ENCODE measurements at places on chromosomes 4 and X. TPM values are rescaled to one million over a fixed set of nuclear protein-coding genes. Genes with fewer than 3 reads are reported as not detected.

- H3K36me3 ChIP-seq, result no peaks in the 10 kb centered on the region
- H3K4me3 ChIP-seq, result no peak overlapping the region
- no peaks in the 10 kb centered on the region for H3K4me1 ChIP-seq
- H3K27ac ChIP-seq, result no peak overlapping the region
- peak; percentile 78 for DNase-seq
Observed at GRCh38 chr4:161919442-161920220, 244.2 kb downstream of the FSTL5 start.

DNA sequence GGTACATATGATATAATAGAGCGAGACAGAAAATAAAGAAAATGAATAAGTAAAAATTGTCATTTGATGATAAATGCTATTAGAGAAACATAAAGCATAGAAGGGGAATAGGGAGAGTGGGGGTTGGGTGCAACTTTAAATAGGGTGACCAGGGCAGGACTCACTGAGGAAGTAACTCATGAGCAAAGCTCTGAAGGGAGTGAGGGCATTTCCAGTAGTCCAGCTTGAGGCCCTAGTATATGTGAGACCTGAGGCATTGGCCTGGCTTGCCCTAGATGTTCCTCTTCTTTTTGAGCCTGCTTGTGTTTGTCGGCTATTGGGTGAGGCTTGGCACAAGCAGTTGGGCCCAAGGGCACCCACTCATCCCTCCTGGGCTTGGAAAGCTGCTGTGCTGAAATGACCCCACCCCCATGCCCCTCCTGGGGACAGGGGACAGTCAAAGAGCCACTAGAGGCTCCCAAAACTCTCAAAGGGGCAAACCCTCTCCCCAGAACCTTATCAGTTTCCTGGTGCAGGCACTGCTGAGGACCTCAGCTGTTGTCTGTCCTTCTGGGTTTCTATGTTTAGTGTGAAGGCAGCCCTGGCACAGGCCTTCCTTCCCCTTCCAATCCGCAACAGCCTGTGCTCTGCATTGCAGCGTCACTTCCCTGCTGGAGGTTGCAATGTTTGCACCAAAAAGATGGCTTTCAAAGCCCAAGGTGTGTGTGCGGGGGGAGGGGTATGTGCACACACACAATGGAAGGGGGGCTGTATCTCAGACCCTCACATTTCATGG, 40.1 kb downstream of the APLN start:
- peaks cover 21% of the 10 kb centered on the region for H3K4me1 ChIP-seq
- peaks cover 14% of the 10 kb centered on the region for H3K27me3 ChIP-seq
- peak overlapping the region; percentile 20 for H3K27ac ChIP-seq
- no peaks in the 10 kb centered on the region for H3K36me3 ChIP-seq

- H3K27ac ChIP-seq, result no peak overlapping the region
- no peak overlapping the region for H3K4me3 ChIP-seq
- H3K36me3 ChIP-seq, result no peaks in the 10 kb centered on the region
- DNase-seq, result peak; percentile 3
- H3K27me3 ChIP-seq, result no peaks in the 10 kb centered on the region
Observed at GRCh38 chr4:127997534-127998388, 32.6 kb downstream of the ABHD18 start.

- no peaks in the 10 kb centered on the region for H3K4me1 ChIP-seq
- H3K36me3 ChIP-seq, result no peaks in the 10 kb centered on the region
- no peaks in the 10 kb centered on the region for H3K27me3 ChIP-seq
Observed at GRCh38 chr4:164615964-164616363, 138.0 kb upstream of the SMIM31 start.

DNA sequence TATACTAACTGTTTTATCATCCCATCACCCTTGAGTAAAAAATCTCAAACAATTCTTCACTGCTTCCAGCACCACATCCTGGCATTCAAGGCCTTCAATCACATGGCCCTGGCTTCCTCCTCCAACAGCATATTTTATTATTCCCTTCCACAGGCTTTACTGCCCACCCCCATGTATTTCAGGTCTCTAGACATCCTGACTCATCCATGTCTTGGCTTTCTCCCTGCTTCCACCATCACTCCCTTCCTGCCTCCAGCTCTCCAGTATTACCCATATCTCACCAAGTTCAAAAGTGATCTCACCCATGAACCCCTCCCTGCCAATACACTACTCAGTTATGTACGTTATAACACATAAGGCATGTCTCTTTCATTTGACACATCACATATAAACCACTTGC, 34.7 kb upstream of the PLAC1 start:
- peaks cover 11% of the 10 kb centered on the region for H3K27me3 ChIP-seq
- peak overlapping the region; percentile 50 for H3K27ac ChIP-seq
- H3K4me3 ChIP-seq, result no peak overlapping the region
- H3K4me1 ChIP-seq, result peaks cover 9% of the 10 kb centered on the region

- peaks cover 30% of the 10 kb centered on the region for H3K36me3 ChIP-seq
- H3K27me3 ChIP-seq, result no peaks in the 10 kb centered on the region
- DNase-seq, result no peak
- no peak overlapping the region for H3K4me3 ChIP-seq
Observed at GRCh38 chr4:10069075-10069642, 47.4 kb downstream of the WDR1 start.

GRCh38 chrX:71997320-71997719, 86.7 kb downstream of the NHSL2 start:
- H3K4me3 ChIP-seq, result no peak overlapping the region
- H3K27me3 ChIP-seq, result peaks cover 39% of the 10 kb centered on the region
- peaks cover 15% of the 10 kb centered on the region for H3K4me1 ChIP-seq
- H3K36me3 ChIP-seq, result no peaks in the 10 kb centered on the region
- H3K27ac ChIP-seq, result peak overlapping the region; percentile 75

DNA sequence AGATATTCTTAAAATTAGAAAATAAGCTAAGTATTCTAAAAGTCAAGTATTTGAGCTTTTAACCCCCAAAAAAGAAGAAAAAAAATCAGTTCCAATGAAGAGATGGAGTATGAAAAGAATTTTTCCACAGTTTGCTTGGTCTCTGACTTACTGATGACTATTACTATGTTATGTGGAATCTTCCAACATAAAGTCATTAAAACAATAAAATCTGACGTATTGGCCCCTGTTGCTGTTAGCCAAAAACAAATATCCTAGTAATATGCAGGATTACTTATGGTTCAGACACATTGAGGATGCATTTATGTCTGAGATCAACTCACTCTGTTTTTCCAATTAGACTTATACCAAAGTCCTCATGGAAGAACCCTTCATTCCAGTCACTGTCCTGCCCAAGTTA, 517.2 kb upstream of the ADGRL3 start:
- peak; percentile 50 for DNase-seq
- H3K27ac ChIP-seq, result no peak overlapping the region
- no peak overlapping the region for H3K4me3 ChIP-seq
- H3K36me3 ChIP-seq, result no peaks in the 10 kb centered on the region

DNA sequence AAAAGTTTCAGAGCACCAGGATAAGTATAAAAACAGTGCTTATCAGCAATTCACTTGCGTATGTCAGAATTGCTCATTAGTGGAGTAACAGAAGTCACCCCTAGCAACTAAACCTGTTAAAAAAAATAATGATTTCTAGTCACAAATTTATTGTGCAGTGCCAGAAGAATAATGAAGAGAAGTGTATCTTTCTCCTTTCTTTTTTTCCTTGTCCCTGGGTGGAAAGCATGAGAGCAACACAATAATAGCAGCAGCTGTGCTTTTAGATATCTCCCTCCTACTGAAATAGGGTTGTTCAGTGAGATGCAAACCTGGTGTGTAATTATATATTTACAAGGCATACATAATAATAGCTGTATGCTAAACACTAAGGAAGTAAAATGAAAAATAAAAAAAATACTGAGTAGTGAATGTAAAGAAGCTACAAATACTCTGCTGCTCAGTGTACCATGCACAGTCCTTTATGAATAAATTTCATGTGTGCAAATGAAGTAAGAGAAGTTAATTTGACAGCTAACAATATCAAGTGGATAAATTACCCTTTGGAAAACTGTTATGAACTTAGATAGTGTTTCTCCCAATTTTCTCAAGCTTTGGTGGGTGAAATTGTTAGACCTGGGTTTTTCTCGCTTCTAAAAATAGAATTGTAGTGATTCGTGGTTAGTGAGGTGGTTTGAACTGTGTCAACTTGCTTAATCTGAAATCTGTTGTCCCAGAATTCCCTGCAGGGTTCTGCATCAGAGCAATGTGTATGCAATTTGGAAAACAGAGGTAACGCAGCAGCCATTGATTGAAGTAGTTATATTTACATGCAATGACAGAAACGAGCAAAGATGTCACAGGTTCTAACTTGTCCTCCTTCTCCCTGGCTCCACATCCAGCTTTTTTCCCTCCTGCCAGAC, 125.7 kb upstream of the NDST3 start:
- no peak overlapping the region for H3K4me3 ChIP-seq
- no peaks in the 10 kb centered on the region for H3K27me3 ChIP-seq
- DNase-seq, result no peak
- no peaks in the 10 kb centered on the region for H3K4me1 ChIP-seq
- H3K36me3 ChIP-seq, result no peaks in the 10 kb centered on the region
- H3K27ac ChIP-seq, result no peak overlapping the region

GRCh38 chr4:18247189-18247588, 225.6 kb upstream of the LCORL start:
- H3K36me3 ChIP-seq, result no peaks in the 10 kb centered on the region
- no peak overlapping the region for H3K4me3 ChIP-seq
- H3K4me1 ChIP-seq, result no peaks in the 10 kb centered on the region

- no peaks in the 10 kb centered on the region for H3K27me3 ChIP-seq
- no peak overlapping the region for H3K4me3 ChIP-seq
- no peaks in the 10 kb centered on the region for H3K4me1 ChIP-seq
- no peak overlapping the region for H3K27ac ChIP-seq
Observed at GRCh38 chr4:131430302-131430701, 1718.8 kb upstream of the PCDH10 start.

GRCh38 chr4:7398104-7398423, 36.7 kb downstream of the PSAPL1 start:
- H3K36me3 ChIP-seq, result no peaks in the 10 kb centered on the region
- H3K27me3 ChIP-seq, result peaks cover 46% of the 10 kb centered on the region
- no peak overlapping the region for H3K4me3 ChIP-seq
- no peak overlapping the region for H3K27ac ChIP-seq
- H3K4me1 ChIP-seq, result peaks cover 46% of the 10 kb centered on the region

DNA sequence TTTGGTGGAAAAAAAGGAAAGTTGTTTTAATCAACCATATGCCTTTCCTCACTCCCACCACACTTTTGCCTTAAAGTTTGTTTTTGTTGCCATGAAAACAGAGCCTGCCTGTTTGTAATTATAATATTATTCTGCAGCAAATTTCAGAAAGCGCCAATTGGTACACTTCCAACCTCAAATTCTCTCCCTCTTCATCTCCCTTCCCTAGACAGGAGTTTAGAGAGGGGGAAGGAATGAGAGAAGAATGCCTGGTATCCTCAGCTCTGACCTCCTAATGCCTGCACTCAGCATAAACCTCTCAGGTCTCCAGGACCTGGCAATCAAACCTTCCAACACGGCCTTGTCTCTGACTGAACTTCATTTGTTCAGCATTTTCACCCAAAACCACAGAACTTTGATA, 138.4 kb upstream of the HCCS start:
- H3K4me3 ChIP-seq, result no peak overlapping the region
- no peaks in the 10 kb centered on the region for H3K4me1 ChIP-seq
- peak overlapping the region; percentile 69 for H3K27ac ChIP-seq
- no peaks in the 10 kb centered on the region for H3K27me3 ChIP-seq
- H3K36me3 ChIP-seq, result no peaks in the 10 kb centered on the region

- H3K4me3 ChIP-seq, result no peak overlapping the region
- H3K36me3 ChIP-seq, result peaks cover 2% of the 10 kb centered on the region
- no peak overlapping the region for H3K27ac ChIP-seq
- H3K27me3 ChIP-seq, result no peaks in the 10 kb centered on the region
- no peak for DNase-seq
Observed at GRCh38 chr4:113065629-113066028, 16.2 kb downstream of the ANK2 start.

GRCh38 chrX:17737986-17738713, 857 bp downstream of the SCML1 start:
- H3K4me1 ChIP-seq, result peaks cover 10% of the 10 kb centered on the region
- peak overlapping the region; percentile 86 for H3K27ac ChIP-seq
- peak overlapping the region; percentile 40 for H3K4me3 ChIP-seq
- no peaks in the 10 kb centered on the region for H3K36me3 ChIP-seq
- peak; percentile 53 for DNase-seq

DNA sequence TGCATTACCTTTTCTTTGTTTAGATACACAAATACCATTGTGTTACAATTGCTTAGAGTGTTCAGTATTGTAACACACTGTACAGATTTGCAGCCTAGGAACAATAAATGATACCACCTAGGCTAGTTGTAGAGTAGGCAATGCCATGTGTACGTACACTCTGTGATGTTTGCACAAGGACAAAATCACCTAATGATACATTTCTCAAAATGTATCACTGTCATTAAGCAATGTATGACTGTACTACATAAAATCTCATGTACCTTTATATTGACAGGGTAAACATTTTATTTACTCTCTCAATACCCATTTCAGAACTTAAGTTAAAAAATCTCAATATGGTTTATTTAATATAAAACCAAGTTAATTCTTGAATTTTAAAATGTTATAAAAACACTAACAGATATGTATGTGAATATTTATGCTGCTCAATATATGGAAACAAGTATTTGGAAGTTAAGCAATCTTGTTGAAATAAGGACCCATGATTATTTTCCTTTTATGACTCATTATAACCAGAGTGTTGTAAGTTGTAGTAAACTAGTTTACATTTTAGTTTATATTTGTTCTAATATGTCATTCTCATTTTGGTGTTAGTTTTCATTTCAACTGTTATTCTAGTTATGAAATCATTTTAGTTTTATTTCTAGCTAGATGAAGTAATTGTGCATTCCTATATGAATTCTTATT, 409.2 kb downstream of the TLL1 start:
- H3K4me3 ChIP-seq, result no peak overlapping the region
- no peaks in the 10 kb centered on the region for H3K36me3 ChIP-seq
- DNase-seq, result no peak
- no peaks in the 10 kb centered on the region for H3K27me3 ChIP-seq

- H3K27ac ChIP-seq, result no peak overlapping the region
- peaks cover 17% of the 10 kb centered on the region for H3K27me3 ChIP-seq
- H3K4me1 ChIP-seq, result no peaks in the 10 kb centered on the region
- no peak overlapping the region for H3K4me3 ChIP-seq
Observed at GRCh38 chrX:10233173-10233572, 76.4 kb downstream of the CLCN4 start.

DNA sequence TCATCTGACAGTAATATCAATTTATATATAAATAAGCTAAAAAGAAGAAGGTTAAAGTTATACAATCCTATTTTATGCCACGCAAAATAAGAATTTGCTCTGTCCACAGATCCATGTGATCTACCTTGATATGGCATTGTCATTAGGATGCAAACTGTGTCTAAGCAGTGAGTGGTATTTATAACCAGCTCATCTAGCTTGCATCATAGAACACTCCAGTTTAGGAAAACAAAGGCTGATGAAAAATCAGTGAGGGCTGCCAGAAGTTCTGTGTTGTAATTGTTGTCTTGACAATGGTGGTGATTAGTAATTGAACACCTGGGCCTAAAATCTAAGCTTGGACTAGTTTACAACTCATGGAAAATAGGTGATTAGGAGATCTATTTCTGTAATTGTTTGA, 111.0 kb downstream of the CPE start:
- no peak overlapping the region for H3K27ac ChIP-seq
- no peaks in the 10 kb centered on the region for H3K36me3 ChIP-seq

The JAKMIP1 gene
- polyA plus RNA-seq, result not detected

The MAGEB17 gene
- not detected for polyA plus RNA-seq

The IGSF1 gene
- 74.6 TPM for polyA plus RNA-seq

The GUF1 gene
- 15.4 TPM for polyA plus RNA-seq

The OCIAD2 gene
- 32.1 TPM for polyA plus RNA-seq

The CFI gene
- 5.5 TPM for polyA plus RNA-seq

The SPP1 gene
- polyA plus RNA-seq, result 109 TPM

The SPATA18 gene
- 1.1 TPM for polyA plus RNA-seq

The CPEB2 gene
- 4.3 TPM for polyA plus RNA-seq

The DCHS2 gene
- 6.2 TPM for polyA plus RNA-seq

The RUFY3 gene
- 70.2 TPM for polyA plus RNA-seq

The LDB2 gene
- 38.5 TPM for polyA plus RNA-seq

The VSIG4 gene
- 18.9 TPM for polyA plus RNA-seq

The ACOX3 gene
- 10.1 TPM for polyA plus RNA-seq

The CT47B1 gene
- not detected for polyA plus RNA-seq

The MTNR1A gene
- polyA plus RNA-seq, result not detected
